T-helper 17 cell (primary cell): ENCODE measurements at places on chromosomes 16 and 17. TPM values are rescaled to one million over a fixed set of nuclear protein-coding genes. Genes with fewer than 3 reads are reported as not detected.

- DNase-seq: no peak
- H3K36me3 ChIP-seq: peaks cover 5% of the 10 kb centered on the region
- H3K4me1 ChIP-seq: peaks cover 3% of the 10 kb centered on the region
- H3K27me3 ChIP-seq: no peaks in the 10 kb centered on the region
Measured at GRCh38 chr17:2468270-2468669, 43.4 kb downstream of the METTL16 start.

DNA sequence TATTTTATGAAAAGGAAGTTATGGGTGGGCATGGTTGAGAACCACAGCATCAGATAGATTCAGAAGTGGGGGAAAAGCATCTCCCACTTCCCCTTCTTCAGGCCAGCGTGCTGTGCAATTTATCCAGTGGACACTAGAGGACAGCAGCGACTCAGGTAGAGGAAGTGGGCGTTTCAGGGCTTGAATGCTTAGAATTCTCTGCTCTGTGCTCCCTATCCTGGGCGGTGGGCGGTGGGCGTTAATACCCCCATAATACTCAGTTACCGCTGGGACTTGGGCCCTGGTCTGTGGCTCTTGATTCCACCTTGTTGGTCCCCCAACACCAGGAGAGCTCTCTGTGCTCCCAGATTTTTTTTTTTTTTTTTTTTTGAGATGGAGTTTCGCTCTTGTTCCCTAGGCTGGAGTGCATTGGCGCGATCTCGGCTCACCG, 3.7 kb upstream of the LYZL6 start:
- no peaks in the 10 kb centered on the region for H3K36me3 ChIP-seq
- DNase-seq: no peak
- no peaks in the 10 kb centered on the region for H3K4me1 ChIP-seq

Gene WNT3
- total RNA-seq: not detected

Gene ACSM3
- total RNA-seq: 5.1 TPM

Gene CHMP1A
- 75.3 TPM for total RNA-seq

- H3K4me3 ChIP-seq: no peak overlapping the region
- peaks cover 2% of the 10 kb centered on the region for H3K36me3 ChIP-seq
- H3K27ac ChIP-seq: no peak overlapping the region
Measured at GRCh38 chr16:23160574-23160973, 11.3 kb upstream of the USP31 start.

Gene ABHD15
- total RNA-seq: 15.6 TPM

- peaks cover 6% of the 10 kb centered on the region for H3K36me3 ChIP-seq
- peak overlapping the region; percentile 88 for H3K4me3 ChIP-seq
- peaks cover 42% of the 10 kb centered on the region for H3K4me1 ChIP-seq
- peaks cover 93% of the 10 kb centered on the region for H3K27me3 ChIP-seq
- no peak overlapping the region for H3K27ac ChIP-seq
- peak; percentile 85 for DNase-seq
Measured at GRCh38 chr17:48593840-48594537, 410 bp upstream of the HOXB5 start.

Gene GP1BA
- 1.6 TPM for total RNA-seq

GRCh38 chr16:9836118-9836736, 346.0 kb downstream of the GRIN2A start:
- no peaks in the 10 kb centered on the region for H3K27me3 ChIP-seq
- no peak overlapping the region for H3K4me3 ChIP-seq
- no peaks in the 10 kb centered on the region for H3K36me3 ChIP-seq
- H3K4me1 ChIP-seq: no peaks in the 10 kb centered on the region
- no peak overlapping the region for H3K27ac ChIP-seq
- no peak for DNase-seq

DNA sequence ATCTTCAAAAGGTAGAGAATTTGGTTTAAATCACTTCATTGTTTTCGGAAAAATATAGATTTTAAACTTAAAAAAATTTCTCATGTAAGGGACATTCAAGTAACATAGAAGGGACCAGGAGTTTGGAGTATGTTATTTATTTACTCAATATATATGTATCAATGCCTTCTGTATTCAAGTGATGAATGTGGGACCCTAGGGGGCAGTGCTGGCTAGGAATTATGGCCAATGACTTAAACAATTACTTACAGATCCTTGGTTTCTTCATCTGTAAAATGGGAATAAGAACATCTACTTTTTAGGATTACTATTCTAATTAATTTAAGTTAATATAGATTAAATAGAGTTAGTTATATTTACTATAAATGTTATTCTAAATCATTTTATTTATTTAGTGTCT, 886.3 kb upstream of the RBFOX1 start:
- H3K27ac ChIP-seq: no peak overlapping the region
- DNase-seq: no peak
- no peaks in the 10 kb centered on the region for H3K27me3 ChIP-seq
- H3K4me3 ChIP-seq: no peak overlapping the region
- no peaks in the 10 kb centered on the region for H3K4me1 ChIP-seq
- no peaks in the 10 kb centered on the region for H3K36me3 ChIP-seq

DNA sequence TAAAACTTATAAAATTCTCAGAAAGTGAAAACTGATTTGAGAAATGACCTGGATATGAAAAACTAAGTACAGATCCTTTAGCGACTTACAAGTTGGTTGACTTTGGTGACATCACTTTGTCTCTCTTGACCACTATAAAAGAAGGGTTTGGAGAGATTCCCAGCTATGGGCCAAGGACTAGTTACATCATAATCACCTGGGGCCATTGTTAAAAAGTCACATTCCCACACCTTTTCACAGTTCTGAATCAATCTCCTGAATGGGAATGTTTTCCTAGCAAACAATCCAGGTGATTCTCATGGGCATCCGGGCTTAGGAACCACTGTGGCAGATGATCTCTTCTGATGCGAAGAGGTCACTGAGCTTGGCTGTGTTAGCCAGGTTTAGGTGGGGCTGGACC, 620 bp upstream of the VWA3A start:
- peaks cover 4% of the 10 kb centered on the region for H3K4me1 ChIP-seq
- DNase-seq: no peak
- no peak overlapping the region for H3K4me3 ChIP-seq
- H3K27me3 ChIP-seq: peaks cover 16% of the 10 kb centered on the region
- H3K27ac ChIP-seq: no peak overlapping the region

- DNase-seq: no peak
- no peaks in the 10 kb centered on the region for H3K36me3 ChIP-seq
- no peaks in the 10 kb centered on the region for H3K27me3 ChIP-seq
- H3K4me1 ChIP-seq: peaks cover 41% of the 10 kb centered on the region
- H3K4me3 ChIP-seq: no peak overlapping the region
Measured at GRCh38 chr16:81492965-81493754, 48.6 kb downstream of the CMIP start.

DNA sequence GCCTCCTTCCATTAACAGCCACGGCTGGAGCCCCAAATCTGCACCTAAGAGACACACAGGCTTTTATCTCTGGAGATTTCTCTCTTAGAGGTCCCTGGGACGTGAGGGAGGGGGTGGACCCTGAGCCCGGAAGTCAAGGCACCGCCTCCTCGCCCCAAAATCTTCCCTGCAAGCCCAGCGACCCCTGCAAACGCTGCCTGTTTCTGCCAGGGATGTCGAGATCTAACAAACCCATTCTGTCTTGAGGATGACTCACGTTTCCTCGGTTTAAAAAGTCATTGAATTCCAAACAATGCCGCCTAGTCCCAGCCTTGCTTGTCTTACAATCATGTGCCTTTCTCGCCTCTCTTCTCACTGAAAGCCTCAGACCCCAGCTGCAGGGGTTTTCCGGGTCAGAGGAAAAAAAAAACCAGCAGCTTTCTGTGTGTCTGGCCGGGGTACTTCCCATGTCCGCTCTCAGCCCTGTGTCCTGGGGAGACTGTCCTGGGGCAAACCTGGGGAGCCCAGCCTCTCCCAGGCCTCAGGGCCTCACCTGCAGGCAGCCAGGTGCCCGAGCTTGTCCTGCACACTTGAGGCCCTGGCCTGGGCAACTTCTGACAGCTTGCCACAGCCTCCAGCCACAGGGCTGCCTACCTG, 15.4 kb downstream of the ARL2BP start:
- peaks cover 10% of the 10 kb centered on the region for H3K4me1 ChIP-seq
- DNase-seq: no peak
- no peaks in the 10 kb centered on the region for H3K36me3 ChIP-seq
- peak overlapping the region; percentile 24 for H3K27ac ChIP-seq
- H3K27me3 ChIP-seq: no peaks in the 10 kb centered on the region

DNA sequence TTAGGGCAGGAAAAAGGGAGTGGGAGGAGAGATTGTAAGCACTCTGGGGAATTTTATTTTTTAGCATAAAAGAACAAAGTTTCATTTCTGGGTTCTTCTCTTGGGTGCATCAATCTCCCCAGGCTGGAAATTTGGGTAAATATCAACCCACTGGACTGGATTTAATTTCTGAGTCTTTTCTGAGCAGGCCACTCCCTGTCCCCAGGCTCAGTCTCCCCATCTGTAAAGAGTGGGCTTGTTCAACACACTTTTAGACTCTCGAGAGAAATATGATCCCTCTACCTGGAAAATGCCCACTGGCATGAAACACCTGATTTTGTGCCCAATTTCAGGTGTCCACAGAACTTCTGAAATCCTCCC, 617 bp upstream of the VTN start:
- no peak for DNase-seq
- H3K36me3 ChIP-seq: no peaks in the 10 kb centered on the region
- H3K27ac ChIP-seq: peak overlapping the region; percentile 85
- H3K4me1 ChIP-seq: peaks cover 13% of the 10 kb centered on the region
